ENCODE measurements at places on chromosomes 3 and 15.

GRCh38 chr15:29242456-29243242 is 27.0 kb downstream of the NSMCE3 start:
- DNase-seq, result no peak

DNA sequence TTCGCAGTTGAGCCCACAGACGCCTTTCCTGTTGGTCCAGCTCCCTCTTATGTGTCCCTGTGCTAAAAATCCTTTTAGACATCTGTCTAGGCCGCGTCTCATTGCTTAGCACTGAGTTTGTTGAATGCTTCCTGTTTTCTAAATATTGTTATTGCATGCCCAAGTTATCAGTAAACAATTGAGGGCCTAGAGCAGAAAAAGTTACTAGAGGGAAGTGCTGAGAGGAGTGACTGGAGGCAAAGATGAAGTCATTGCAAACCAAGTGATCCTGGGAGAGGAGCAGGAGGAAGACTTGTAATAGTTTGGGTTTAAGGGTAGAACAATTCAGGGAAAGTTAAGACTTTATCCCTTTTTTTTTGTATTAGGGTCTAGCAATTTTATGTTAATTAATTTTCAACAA is 88.1 kb downstream of the DCUN1D1 start:
- no peak for DNase-seq

- DNase-seq, result no peak
These were observed 7.0 kb upstream of the SETD5 start for GRCh38 chr3:9390265-9390888.

DNA sequence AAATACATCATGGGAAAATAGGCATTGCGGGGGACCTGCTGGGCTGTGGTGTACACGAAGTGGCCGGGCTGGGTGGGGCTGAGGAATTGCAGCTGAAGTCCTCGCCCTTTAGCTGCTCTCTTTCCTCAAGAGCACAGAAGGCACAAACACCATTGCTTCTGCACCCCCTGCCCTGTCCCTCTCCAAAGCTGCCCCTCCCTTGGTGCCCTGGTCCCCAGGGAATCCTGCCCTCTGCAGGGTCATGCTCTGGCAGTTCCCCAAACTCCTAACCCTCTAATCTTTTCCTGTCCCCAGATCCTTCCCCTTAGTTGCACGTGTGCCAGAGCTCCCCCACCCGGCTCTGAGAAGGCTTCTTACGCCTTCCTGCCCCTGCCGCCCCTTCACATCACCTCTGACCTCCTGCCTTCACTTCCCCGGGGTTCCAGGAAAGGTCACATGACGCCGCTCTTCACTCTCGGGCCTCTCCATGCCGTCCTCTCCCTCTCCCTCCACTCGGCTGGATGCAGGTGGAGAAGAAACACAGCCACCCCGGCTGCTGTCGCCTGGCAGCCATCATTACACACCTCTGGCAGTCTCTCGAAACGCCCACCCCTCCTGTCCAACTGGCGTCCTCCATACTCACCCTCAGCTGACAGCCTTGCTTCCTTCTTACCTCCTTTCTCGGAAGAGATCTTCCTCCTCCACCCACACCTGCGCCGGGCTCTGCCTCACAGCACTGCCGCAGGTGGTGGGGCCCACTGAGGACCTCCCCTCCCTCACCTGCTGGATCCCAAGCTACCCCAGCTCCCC is 6.9 kb upstream of the PCSK6 start:
- DNase-seq, result no peak

DNA sequence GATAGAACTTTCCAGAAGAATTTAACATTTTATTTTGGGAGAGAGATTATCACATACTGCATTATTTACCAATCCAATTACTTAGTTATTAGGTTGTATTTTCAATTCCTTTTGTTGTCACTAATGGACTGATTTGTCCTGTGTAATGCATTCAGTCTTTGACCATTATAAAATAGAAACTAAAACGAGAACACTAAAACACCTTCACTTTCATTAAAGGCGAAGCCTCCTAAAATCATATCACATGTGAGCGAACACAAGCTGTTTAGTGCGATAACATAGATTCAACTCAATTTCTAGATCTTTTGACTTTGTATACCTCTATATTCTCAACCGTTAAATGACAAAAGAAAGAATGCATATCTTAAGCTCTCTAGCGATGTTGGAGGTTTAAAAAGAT is 253.4 kb downstream of the VGLL3 start:
- no peak for DNase-seq

DNA sequence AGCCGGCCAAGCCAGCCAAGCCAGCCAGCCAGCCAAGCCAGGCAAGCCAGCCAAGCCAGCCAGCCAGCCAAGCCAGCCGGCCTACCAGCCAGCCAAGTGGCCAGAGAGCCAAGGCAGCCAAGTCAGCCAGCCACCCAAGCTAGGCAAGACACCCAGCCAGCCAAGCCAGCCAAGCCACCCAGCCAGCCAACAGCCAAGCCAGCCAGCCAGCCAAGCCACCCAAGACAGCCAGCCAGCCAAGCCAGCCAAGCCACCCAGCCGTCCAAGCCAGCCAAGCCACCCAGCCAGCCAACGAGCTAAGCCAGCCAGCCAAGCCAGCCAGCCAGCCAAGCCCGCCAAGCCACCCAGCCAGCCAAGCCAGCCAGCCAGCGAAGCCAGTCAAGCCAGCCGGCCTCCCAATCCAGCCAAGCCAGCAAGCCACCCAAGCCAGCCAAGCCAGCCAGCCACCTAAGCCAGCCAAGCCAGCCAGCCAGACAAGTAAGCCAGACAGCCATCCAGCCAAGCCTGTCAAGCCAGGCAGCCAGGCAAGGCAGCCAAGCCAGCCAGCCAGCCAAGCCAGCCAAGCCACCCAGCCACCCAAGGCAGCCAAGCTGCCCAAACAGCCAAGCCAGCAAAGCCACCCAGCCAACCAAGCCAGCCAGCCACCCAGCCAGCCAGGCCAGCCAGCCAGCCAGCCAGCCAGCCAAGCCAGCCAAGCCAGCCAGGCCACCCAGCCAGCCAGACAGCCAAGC is 200.5 kb downstream of the GOLGA6L6 start:
- DNase-seq, result no peak

- no peak for DNase-seq
These were observed 274.2 kb upstream of the ARRDC4 start for GRCh38 chr15:97686324-97686723.
